ENCODE measurements at places on chromosomes 6 and 20.
A peak's percentile ranks its signal among the peaks of the same experiment; 100 is the strongest.

DNA sequence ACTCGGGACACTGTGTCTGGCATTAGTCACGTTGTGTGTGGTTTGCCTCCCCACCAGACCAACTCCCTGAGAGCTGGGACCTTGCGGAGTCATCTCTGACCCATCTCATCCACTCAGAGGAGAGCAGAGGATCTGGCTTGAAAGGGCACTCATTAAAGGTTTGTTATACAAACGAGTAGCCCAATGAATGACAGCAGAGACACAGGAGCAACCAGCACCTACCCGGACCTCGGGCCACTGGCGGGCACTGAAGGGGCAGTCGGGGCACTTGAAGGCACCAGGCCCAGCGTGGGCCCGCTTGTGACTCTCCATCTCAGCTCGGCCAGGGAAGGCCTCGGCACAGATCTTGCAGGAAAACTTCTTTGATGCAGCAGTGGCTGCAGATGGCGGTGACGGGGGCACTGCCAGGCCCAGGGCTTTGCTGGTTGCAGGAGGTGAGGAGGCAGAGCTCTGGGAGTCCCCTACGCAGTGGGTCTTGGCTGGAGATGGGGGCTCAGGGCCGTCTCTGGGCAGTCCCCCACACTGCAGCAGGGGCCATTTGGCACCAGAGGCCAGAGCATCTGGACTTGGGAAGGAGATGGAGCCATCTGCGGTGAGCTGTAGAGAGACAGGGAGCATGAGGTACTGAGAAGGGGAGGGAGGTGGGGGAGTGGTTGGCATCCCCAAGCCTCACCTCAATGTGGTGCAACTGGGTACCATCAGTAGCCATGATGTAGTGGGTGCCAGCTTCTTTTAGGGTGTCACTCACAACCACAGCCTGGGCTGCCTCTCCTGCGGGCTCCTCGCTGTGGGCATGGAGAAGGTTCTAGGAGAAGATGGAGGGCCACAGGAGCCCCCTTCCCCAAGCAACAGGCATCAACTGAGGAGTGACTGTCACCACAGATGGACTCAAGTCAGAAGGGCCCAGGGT is 17.7 kb downstream of the PCIF1 start:
- no peak for DNase-seq

GRCh38 chr6:169048185-169048864 is 205.3 kb downstream of the THBS2 start:
- DNase-seq: no peak

DNA sequence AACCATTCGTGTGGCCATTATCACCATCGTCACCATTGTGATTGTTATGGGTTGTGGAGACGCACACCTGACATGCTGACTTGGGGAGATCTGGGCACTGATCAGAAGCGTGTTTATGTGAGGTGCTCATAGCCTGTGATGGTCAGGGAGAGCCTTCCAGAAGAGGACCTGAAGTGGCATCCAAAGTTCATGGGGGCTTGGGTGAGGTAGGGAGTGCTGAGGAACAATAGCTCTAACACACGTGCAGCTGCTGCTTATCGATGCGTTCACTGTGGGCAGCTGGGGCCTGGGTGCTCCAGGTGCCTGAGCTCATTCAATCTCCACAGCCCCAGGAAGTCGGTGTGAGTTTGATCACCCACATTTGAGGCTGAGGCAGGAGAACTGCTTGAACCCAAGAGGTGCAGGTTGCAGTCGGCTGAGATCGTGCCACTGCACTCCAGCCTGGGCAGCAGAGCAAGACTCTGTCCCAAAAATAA is 227.3 kb downstream of the PREX1 start:
- no peak for DNase-seq

DNA sequence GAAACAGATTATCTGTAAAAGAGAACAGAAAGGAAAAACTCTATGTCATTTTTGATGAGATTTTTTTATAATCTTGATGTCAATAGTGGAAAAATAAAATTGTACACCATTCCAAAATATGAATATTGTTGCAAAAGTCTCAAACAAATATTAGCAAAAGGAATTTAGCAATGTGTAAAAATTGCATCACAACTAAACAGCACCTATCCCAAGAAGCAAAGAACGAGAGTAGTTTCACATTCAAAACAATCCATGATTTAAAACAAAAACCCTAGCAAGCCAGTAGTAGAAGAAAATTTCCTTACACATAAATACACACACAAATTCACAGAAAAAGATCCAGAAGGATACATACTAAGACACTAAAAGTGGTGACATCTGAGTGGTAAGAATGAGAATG is 38.4 kb downstream of the LCA5 start:
- no peak for DNase-seq

GRCh38 chr20:52035977-52036376 is 155.6 kb downstream of the ZFP64 start:
- DNase-seq: no peak

DNA sequence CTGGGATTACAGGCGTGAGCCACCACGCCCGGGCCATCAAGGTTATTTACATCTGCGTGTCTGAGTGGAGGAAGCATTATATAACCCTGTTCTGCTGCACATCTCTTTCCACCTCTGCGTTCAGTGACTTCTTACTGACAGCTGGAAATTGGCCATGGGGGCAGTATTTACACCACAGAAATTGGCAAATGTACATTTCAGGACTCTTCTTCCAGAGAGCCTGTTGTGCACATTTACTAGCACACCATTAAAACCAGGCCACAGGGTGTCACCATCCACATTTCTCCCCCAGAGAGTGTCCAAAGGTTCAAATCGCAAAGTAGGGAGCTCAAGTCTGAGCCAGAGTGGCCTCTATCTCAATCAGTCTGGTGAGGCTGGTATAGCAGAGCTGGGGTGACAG is 62.9 kb upstream of the SNX9 start:
- DNase-seq: no peak

DNA sequence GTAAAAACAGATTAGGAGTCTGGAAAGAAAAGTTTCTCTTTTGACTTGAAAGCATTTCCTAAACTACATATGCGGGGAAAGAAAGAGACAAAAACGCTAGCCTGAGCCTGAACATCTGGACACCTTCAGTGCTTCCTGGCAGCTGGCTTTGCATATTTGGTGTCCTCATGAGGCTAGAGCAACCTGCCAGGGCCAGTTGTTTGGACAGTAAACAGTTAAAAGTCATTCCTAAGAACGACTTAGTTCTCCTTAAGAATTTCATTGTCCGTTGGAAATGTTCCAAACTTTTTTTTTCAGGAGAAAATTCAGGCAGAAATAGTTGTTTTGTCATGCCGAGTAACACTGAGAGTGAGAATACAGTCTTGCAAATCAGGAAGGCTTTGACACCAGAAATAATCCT is 199.8 kb downstream of the SMOC2 start:
- DNase-seq: no peak

- DNase-seq: no peak
These were observed 48.8 kb downstream of the TULP4 start for GRCh38 chr6:158361068-158361467.

DNA sequence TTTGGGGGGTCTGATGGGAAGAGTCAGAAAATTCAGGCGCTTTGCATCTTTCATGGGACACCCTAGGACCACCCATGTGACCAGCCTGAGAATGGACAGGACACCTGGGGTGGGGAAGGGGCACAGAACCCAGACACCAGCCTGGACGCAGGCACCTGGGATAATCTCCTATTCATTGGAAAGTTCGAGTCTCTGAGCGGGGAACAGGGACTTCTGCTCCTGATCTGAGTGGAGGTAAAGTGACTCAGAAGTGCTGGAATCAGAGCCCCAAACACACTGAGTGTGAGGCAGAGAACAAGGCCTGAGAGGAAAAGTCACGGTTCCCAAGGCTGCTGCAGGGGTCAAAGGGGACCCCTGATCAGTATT is 1.4 kb downstream of the HLA-B start:
- peak; percentile 20 for DNase-seq

DNA sequence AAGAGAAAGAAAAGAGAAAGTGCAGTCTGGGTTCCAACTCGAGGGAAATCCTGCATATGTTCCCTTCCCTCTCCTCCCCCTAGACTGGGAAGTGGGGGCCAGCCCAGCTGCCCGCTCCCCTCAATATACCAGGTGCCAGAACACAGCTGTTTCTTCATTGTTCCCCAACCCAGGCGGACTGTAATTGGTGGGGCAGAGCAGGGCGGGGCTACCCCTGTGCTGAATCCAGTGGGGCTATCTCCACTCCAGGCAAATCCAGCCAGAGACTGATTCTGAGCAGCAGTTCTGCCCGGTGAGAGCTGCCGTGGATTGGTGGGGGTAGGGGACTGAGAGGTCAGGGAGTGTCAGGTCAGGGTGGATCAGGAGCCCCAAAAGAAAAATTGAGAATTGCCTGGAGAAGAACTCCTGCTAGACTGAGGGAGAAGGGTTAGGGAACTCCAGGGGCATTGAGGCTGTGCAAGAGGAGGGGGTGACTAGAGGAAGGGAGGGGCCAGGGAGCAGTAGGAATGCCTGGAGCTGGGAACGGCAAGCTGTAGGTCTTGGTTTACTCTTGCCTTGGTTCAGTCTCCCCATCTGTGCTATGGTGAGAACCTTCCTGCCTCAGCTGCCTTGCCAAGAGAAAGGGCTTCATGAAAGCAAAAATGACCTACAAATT is at the start of gene MYMX:
TSS of gene MYMX (plus strand) at position 250 of the 655 bp plus-strand sequence. CDS start 546 bp downstream, outside the sequence.
- no peak for DNase-seq

- DNase-seq: no peak
These were observed 13.6 kb upstream of the TTLL2 start for GRCh38 chr6:167311286-167311685.

- DNase-seq: peak; percentile 47
These were observed 184.9 kb downstream of the GPX5 start for GRCh38 chr6:28710466-28711191.

DNA sequence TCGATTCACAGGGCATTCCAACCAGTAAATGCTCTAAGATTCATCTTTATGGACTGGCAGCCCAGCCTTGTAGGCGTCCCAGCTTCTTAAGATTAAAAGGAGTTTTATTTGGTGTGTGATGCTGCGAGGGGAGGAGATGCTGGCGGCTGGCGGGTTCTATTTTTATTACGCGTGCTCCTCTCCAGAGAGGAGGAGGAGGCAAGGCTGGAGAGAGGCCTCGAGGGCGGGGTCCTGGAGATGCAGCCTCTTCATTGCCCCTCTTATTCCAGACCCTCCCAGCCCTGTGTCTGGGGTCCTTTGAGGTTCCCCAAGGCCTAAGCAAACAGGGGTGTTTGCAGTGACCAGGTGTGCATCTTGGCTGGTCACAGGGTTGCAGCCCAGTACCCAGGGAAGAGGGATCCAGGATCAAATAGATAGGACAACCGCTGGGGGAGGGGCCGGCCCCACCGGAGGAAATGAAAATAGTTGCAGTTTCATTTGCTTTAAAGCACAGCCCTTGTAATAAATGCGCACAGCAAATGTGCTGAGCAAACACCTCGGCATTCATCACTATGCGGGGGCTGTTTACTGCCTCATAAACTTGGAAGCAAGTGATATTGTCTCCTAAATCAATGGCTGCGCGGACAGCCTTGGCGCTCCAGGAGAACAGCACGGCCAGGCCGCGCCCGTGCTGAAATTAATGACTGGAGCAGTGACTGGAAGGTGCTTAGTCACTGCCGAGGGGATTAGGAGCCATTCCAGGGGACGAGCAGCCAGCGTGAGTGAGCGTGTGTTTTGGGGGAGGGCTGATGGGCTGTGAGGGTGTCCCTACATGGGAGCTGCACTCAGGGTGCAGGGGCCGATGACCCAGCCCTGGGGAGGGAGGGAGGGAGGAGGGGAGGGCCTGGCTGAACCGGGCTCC is 83.0 kb downstream of the TMEM242 start:
- no peak for DNase-seq

DNA sequence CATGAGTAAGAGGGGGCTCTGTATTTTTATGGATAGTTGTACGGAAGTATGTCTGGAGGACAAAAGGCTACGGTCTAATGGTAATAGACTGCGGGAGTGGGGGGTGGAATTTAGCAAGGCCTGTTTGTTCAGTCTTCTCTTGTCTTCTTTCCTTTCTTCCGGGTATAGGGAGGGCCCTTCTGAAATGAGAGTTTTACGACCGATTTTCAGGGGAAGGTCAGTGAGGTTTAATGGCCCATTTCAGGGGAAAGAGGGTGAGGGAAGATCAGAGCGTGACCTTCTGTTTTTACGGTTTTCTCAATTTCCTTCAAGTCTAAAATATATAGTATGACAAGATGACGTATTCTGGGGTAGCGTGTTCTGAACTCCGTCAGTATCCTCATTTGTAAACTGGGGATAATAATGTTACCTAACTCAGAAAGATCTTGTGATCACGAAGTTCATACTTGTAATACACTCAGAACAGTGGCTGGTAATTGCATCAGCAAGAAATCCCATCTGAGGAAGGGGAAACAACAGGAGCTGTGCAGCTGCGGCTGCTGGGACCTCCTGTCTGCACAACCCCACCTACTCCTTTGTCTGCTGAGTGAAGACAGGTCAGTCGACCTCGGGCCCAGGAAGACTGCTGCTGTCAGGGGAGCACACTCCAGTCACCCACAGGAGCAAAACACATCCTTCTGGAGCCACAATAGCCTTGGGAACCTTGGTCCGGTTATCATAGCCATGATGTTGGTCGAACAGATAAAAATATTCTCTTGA is 90.4 kb downstream of the MAP3K7 start:
- no peak for DNase-seq

DNA sequence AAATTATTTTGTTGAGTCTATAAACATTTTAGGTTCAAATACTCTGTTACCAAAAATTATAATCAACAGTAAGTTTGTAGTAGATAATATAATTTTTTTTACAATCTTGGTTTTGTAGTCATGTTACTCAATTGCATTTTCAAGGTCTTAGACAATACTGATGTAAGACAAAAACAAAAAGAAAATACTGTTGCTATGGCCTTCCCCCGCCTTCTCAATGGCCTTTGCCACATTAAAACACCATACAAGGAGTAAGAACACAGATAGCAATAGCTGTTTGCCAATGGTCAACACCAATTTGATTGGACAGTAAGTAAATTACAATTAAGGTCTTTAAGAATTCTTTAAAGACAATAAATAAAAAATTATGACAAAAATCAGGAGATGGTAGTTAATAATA is 450.2 kb downstream of the CDC5L start:
- no peak for DNase-seq

GRCh38 chr20:7123457-7123856 is 356.0 kb downstream of the BMP2 start:
- DNase-seq: no peak

DNA sequence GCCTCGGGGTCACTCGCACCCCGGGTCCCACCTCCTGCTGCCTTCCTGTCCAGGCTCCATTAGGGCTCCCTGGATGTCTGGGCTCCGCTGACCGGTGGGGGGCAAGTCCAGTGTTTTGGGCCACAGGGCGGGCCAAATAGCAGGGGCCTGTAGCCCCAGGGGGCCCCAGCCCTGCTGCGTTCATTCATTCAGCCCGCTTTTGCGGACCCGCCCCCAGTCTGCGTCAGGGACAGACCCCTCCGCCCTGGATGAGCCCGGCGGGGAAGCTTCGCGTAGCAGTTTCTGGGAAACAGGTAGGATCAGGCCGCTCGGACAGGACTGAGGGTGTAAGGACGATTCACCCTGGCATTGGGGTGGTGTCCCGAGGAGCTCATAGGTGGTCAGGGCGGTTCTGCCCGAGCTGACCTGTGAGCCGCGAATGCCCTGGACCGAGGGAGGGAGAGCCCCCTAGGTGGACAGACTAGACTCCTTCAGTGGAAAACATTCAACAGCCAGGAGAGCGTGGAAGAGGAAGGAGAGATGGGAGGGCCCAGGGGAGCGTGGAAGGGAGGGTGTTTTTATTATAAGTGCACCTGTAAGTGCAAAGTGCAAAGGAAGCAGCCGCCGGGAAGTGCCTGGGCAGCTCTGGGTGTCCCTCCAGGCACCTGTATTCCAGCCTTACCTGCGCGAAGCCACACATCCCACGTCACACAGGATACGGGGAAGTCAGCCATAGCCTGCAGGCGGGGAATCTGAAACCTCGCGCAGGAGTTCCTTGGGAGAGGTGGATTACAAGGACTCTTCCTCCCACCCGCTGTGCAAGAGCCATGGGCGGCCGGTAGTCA is 662 bp downstream of the ENTPD6 start:
- DNase-seq: no peak

- DNase-seq: no peak
These were observed 145.3 kb upstream of the SPACA1 start for GRCh38 chr6:87902383-87902782.

All from GM06990 (cell line).